Naive thymus-derived CD4-positive, alpha-beta T cell (primary cell): ENCODE measurements at places on chromosomes 4 and X. TPM values are rescaled to one million over a fixed set of nuclear protein-coding genes. Genes with fewer than 3 reads are reported as not detected.

Gene SHROOM3
- not detected for total RNA-seq

GRCh38 chr4:184191267-184191666 lies 26.4 kb downstream of the ENPP6 start:
- DNase-seq = no peak

DNA sequence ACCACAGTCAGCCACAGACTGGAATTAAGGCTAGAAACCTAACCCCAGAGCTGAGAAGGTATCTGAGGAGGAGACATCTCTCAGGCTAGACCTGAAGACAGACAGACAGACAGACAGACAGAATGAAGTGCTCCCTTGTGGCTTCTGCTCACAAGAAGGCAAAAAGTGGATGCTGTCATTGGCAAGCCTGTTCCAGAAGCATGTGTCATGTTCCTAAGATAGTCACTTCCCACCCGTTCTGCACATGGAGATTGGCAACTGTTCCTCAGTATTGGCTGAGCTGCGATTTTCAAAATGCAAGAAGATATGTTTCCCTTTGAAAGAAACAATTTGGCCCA lies 166.4 kb downstream of the NSUN7 start:
- DNase-seq = no peak

GRCh38 chr4:181418496-181418895 lies 824.7 kb upstream of the TENM3 start:
- DNase-seq = no peak

GRCh38 chr4:83516042-83516772 lies 19.7 kb upstream of the GPAT3 start:
- DNase-seq = no peak
